Activated T-helper 17 cell treated with anti-CD3 and anti-CD28 coated beads, Interleukin-2, amount 50 U/mL, for 72 hours (primary cell): ENCODE measurements at places on chromosomes 5 and 9. TPM values are rescaled to one million over a fixed set of nuclear protein-coding genes. Genes with fewer than 3 reads are reported as not detected.

OLFML2A gene
- not detected for total RNA-seq

PPP3R2 gene
- total RNA-seq = not detected

TMEM252 gene
- not detected for total RNA-seq

AJM1 gene
- total RNA-seq = 12.9 TPM

DNA sequence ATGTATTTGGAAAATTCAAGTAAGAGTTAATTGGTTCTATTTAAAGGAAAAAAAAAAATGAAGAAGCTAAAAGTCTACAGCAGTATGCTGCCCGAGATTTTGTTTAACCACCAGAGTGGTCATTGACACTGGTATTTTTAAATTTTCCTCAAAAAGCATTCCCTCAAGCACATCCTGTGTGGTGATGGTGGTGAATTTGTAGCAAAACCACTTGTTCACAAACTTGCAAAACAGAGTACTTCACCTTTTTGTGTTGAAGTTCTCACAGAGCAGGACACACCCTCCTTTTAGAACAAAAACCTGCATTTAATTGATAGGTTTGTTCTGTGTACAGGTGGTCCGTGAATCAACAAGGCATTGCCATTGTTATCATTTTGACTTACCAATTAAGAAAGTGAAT lies 374.2 kb downstream of the EFNA5 start:
- ATAC-seq = no peak

DNA sequence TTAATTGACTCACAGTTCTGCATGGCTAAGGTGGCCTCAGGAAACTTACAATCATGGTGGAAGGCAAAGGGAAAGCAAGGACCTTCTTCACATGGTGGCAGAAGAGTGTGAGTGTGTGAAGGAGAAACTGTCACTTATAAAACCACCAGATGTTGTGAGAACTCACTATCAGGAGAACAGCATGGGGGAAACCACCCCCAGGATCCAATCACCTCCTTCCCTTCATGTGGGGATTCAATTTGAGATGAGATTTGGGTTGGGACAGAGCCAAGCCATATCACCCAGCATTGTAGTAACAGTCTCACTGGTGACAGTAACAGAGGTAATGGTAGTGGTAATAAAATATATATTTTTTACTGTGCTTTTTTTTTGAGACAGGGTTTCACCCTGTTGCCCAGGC lies 18.1 kb downstream of the ZBTB5 start:
- no peak for ATAC-seq

GRCh38 chr5:179146277-179146676 lies 86.1 kb downstream of the ZNF354C start:
- ATAC-seq = peak; percentile 80

GRCh38 chr9:23596913-23597634 lies 229.0 kb downstream of the ELAVL2 start:
- no peak for ATAC-seq

- ATAC-seq = no peak
Measured at GRCh38 chr5:96297290-96297689, 135.8 kb downstream of the PCSK1 start.

DNA sequence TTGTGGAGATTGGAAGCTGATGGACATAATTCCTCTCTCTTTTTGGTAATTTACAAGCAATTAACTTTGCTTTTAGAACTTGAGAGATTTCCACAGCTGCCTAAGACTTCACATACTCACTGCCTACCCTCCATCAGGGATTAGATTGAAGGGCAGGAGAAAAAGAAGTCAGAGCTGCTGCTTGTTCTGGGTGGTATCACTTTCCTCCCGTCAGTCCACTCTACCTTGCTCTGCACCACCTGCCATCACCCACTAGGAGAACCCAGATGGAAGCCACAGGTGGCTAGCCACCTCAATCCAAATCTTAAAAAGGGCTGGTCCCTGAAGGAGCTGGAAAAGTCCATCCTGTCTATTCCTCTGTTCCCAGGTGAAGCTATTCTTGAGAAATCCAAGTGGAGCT lies 10.5 kb downstream of the IRF1 start:
- no peak for ATAC-seq
